ENCODE measurements at places on chromosomes 7 and 10.

DNA sequence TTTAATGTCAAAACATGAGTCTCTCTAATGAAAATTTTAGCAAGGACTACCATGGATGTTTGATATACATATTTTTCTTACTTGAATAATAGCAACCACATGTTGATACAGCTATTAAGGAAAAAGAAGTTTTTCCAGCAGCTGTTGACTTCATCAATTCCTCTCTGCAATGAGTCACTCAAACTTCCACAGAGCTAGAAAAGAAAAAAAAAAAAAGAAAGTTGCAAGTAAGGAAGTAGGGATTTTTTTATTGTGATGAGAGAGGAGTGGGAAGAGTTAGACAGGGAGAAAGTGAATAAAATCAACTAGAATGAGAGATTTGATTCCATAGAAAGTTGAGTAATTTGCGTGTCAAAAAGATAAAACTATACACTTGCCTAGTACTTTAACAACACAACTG is 46.2 kb downstream of the CAV1 start:
- no peak for DNase-seq

- no peak for DNase-seq
Observed at GRCh38 chr10:118943253-118943652, 86.3 kb upstream of the NANOS1 start.

GRCh38 chr10:115856580-115856979 is 416.4 kb downstream of the GFRA1 start:
- DNase-seq, result no peak

GRCh38 chr10:125768219-125768855 is 7.3 kb downstream of the MMP21 start:
- no peak for DNase-seq

- DNase-seq, result no peak
Observed at GRCh38 chr7:28554802-28555471, 142.6 kb downstream of the CREB5 start.

GRCh38 chr10:132539431-132539839 is 1.8 kb downstream of the INPP5A start:
- DNase-seq, result no peak

DNA sequence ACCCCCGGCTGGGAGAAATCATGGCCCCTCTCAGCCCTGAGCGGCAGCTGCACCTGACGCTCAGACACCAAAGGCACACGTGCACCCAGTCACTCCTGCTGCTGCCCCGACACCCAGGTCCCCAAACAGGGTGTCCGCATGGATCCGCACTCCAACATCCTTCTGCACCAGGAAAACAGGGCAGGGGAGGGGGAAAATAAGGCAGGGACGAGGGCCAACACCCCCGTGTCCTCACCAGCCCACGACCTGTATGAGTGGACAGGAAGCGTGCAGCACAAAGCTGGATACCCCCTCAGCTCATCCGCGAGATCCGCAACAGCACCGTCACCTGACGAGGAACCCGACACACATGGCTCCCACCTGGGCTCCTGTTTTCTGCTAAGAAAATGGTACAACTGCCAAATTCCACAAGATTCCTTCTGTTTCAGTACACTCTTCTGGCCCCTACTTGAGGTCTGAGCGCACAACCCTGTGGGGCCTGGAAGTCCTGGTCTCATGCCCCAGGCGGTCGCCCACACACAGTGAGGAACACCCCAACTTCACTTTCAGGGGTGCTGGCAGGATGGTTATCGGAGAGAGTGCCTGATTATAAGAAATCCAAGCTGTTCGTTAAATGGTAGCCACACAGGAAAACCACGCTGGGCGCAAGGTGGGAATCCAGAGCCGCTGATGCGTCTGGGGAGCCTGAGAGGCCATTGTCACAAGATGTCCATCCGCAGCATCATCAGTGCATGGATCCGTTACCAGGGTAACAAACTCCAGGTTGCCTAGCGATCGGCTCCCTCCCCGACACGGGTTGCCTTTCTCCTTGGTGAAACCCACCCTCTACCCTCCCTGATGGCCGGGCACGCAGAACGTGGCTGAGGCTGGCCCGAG is 63.6 kb downstream of the ZRANB1 start:
- DNase-seq, result no peak

GRCh38 chr10:43254881-43255633 is 11.8 kb downstream of the RASGEF1A start:
- no peak for DNase-seq

DNA sequence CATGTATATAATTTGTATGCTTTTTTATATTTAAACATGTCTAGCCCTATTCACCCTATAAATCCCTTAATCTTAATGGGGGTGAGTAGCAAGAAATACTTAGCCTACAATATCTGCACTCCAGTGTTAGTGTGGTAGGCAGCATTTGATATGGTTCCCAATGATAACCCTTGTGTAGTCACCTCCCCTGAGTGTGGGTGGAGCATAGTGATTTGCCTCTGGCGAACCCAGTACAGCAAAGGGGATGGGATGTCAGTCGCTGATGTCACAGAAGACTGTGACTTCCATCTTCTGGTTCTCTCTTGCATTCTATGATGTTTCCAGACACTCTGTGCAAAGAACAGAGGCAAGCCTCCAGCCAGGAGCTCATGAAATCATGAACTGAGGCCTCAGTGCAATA is 211.2 kb downstream of the CRPPA start:
- DNase-seq, result no peak

DNA sequence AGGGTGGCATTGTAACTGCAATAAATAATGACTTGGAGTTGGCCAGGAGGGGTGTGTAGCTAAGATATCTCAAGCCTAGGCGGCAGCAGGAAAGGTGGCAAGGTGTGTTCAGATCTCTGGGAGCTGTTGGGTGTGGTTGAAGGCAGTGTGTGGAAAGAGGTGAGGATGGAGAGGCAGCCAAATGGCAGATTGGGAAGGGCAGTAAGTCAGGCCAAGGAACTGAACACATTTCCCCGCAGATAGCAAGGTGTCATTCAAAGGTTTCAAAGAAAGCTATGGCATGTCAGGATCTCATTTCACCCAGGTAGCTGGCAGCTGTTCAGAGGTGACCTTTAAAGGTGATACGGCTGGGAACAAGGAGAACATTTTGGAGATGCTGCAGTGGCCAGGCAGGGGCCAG is 586.0 kb upstream of the MGMT start:
- DNase-seq, result no peak

GRCh38 chr7:16465469-16466361 is at the start of gene SOSTDC1:
Gene SOSTDC1 (minus strand): TSS chr7:16465738. CDS start chr7:16465668, 70 bp downstream.
- no peak for DNase-seq

- DNase-seq, result no peak
Observed at GRCh38 chr10:119454990-119455389, 87.5 kb downstream of the RGS10 start.

- no peak for DNase-seq
Observed at GRCh38 chr10:129901389-129902006, 62.6 kb downstream of the EBF3 start.

- DNase-seq, result no peak
Observed at GRCh38 chr7:108007261-108007660, 4.3 kb upstream of the LAMB1 start.

GRCh38 chr7:139426258-139427028 is 57.0 kb downstream of the KLRG2 start:
- DNase-seq, result no peak

DNA sequence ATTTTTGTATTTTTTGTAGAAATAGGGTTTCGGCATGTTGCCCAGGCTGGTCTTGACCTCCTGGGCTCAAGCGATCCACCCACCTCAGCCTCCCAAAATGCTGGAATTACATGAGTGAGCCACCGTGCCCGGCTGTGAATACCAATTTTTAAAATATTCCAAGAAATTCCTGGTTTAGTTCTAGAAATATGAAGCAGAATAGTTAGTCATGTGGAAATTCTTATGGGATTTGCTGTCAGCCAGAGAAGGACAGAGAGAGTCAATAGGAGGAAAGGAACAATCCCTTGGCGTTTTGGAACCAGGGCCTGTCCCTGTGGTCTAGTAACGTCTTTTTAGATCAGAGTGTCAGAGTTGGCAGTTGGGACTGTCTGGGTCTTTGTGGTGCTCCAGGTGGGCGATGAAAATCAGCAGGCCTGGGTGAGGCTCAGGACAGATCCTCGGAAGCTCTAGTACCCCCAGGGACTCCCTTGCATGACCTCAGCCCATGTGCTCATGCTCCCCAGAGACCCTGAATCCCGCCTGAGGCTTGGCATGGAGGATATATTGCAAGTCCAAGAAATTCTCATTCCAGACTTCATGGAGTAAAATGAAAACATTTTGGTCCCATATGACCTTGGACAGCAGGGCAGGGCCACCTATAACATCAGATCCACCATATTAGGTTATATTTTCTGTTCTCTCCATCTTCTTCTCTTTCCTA is 7.8 kb downstream of the NODAL start:
- DNase-seq, result no peak

GRCh38 chr7:107876916-107877315 is 14.1 kb upstream of the DLD start:
- DNase-seq, result peak; percentile 42

DNA sequence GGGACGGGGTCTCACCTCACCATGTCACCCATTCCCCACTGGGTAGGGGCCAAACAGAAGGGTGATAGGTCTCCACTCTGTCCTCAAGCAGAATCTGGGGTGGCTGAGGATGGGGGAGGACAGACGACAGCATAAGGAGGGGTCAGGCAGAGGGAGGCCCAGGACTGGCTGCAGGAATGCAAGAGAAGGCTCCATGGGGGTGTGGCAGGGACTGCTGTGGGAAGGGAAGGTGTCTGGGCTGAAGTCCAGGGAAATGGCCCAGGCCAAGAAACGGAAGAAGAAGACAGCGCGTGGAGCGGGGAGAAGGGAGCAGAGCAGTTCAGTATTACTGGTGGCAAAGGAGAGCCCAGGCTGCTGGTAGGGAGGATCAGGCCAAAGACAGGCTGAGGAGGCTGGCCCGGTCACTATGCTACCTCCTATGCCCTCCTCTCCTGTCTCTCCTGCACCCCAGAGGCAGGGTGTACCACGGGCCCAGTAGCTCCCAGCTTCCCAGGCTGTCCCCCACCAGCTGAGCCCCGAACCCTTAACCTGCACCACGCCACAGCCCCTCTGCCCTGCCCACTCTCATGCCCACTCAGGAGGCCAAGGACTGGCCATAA is 60.9 kb downstream of the GRB10 start:
- DNase-seq, result no peak

GRCh38 chr10:49076741-49077521 is 38.4 kb downstream of the VSTM4 start:
- DNase-seq, result no peak

DNA sequence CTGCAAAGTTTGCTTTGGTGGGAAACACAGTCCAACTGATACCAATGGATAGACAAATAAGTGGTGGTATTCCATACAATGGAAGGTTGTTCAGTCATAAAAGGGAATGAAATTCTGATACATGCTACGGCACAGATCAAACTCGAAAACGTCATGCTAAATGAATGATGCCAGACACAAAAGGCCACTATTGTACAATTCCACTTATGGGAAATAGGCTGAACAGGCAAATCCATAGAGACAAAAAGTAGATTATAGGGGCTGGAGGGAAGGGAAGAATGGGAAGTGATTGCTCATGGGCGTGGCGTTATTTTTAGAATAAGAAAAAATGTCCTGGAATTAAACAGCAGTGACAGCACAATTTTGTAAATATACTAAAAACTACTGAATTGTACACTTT is 66.0 kb upstream of the FOXK1 start:
- no peak for DNase-seq

GRCh38 chr7:111730476-111731300 is 168.4 kb upstream of the IMMP2L start:
- DNase-seq, result no peak

- DNase-seq, result no peak
Observed at GRCh38 chr7:112573302-112574039, 92.7 kb downstream of the LSMEM1 start.

GRCh38 chr10:122113161-122113944 is 124.4 kb downstream of the TACC2 start:
- DNase-seq, result no peak

- no peak for DNase-seq
Observed at GRCh38 chr7:140039066-140039465, 23.7 kb downstream of the PARP12 start.

DNA sequence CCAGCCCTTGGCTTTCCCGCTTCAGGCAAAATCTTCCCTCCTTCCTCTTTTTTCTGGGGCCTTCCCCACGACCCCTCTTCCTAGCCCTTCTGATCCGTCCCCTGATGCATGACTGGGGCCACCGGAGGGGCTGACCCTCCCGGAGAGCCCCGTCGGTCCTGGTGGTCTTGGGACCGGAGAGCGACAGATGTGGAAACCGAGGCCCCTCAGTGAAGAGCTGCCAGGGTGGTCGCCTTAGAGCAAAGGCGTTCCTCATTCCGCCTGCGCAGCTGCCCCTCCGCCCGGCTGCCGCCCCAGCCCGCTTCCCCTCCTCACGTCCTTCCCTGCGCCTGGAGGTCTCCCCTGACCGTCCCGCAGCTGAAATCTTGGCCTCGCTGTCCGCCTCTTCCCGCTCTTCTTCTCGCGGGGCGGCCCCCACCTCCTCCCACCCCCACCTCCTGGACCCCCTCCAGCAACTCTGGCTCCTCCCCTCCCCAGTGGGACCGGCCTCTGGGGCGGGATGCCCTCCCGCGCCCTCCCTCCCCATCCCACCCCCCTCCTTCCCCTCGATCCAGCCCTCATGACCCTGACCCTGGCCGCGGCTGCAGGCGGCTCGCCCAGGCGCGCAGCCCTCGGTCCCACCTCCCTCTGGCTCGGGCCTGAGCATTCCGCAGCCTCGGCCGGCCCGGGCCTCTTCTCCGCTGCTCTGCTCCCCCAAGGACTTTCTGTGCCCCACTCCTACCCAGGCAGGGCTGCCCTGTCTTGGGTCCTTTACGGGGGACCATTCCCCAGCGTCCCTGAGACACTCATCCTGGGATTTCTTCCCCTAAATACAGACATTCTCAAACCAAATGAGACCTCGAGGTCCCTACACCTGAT is at the start of gene RARRES2:
Gene RARRES2 (minus strand): TSS at position 367 of the 858 bp plus-strand sequence. CDS start 1,020 bp downstream, outside the sequence.
- DNase-seq, result no peak

DNA sequence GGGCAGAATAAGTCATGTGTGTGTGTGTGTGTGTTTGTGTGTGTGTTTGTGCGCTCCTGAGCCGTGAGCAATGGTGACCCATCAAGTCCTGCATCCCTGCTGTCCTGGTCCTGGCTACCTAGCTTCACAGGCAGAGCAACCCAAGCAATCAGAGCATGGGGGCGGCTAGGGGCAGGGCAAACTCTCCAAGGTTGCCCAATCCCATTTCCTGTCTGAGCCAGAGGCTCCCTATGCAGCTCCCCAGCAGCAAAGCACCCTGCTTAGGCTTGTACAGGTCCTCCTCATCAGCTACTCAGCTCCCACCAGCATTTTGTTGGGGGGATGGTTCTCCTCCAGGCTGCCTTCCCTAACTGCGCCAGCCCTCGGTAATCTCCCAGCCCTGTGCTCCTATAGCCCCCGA is 31.1 kb upstream of the CRHR2 start:
- DNase-seq, result no peak

DNA sequence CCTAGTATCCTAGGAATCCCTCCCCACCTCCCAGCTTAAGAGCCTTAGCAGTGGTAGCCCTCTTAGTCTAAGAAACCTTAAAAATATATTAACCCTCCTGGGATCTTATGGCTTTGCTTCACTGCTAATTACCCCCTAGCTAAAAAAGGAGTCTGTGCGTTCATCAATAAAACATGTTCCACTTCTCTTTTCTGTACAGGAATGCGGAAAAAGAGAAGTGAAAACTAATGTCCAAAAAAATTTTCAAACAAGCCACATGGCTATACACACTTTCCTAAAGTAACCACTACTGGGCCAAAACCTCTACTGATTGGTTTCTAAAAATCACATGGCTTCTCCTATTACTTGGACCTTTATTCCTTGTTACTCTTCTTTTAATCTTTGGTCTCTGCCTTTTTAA is 667.1 kb upstream of the LRRTM3 start:
- no peak for DNase-seq

GRCh38 chr7:148022832-148023231 is 567.7 kb upstream of the C7orf33 start:
- no peak for DNase-seq
